ENCODE measurements at places on chromosomes 12 and 14.

GRCh38 chr14:68794851-68795596 is 2.2 kb upstream of the ZFP36L1 start:
- DNase-seq = peak; percentile 90

DNA sequence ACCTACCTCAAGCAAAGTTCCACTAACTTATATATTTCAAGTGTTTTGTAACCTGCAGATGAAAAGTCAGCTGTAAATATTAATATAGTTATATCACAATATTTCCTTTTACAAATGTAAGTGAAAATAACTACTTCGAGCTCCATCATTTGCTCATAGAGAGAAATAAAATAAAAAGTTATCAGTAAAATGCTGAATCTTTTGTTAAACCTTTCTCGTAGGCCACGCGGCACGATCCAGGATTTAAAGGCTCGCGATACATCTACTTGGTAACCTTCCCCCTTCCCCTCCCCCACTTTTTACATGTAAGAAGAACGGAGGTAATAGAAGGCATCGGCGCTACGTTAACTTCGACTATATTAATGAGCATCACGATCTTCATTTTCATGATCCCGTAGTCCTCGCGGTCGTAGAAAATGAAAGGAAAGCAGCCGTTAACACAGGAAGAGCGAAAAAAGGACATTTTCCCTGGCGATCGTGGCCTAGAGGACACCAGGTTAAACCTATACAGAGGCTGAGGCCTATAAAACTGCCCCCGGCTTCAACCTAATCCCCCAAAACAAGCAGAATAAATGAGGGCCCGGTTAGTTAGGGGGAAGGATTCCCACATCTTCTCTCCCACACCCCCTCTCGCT is 508 bp downstream of the HNRNPC start:
- DNase-seq = peak; percentile 76

- DNase-seq = no peak
These were observed 26.4 kb upstream of the PRMT8 start for GRCh38 chr12:3464561-3464960.

DNA sequence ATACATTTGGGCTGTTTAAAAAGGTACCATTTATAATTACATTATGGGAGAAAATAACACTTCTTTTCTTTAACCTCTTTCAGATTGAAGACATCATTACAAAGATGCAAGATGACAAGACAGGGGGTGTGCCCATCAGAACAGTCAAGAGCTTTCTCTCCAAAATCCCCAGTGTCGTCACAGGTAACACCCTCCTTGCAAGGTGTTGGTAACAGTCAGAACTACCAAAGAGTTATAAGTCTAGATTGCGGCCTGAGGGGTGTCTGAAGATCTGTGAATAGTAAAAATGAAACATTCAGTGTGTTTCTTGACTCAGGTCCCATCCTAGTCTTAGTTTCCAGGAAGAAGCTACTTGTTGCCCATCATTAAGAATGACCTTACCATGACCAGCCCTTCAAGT is 419.8 kb downstream of the RGS6 start:
- no peak for DNase-seq

- DNase-seq = no peak
These were observed 149.6 kb upstream of the OTX2 start for GRCh38 chr14:56959869-56960268.

GRCh38 chr14:104321802-104322130 is 183.4 kb downstream of the KIF26A start:
- no peak for DNase-seq

DNA sequence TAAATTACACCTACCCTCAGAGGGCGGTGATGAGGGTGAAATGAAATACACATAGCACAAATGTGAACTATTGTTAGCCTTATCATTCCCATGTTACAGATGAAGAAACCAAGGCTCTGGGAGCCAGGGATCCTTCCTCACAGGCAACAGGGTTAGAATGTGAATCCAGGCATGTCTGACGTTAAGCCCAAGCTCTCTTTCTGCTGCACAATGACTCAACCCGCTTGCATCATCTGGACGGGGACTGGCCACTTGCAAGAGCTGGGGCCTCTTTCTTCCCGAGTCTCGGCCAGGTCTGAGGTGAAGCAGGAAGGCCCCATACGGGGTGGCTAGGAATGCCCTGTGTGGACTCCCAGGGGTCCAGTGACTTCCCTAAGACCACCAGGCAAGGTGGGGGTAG is 105.2 kb downstream of the RBM19 start:
- DNase-seq = no peak

GRCh38 chr14:60211153-60211552 is 37.9 kb upstream of the PPM1A start:
- no peak for DNase-seq

DNA sequence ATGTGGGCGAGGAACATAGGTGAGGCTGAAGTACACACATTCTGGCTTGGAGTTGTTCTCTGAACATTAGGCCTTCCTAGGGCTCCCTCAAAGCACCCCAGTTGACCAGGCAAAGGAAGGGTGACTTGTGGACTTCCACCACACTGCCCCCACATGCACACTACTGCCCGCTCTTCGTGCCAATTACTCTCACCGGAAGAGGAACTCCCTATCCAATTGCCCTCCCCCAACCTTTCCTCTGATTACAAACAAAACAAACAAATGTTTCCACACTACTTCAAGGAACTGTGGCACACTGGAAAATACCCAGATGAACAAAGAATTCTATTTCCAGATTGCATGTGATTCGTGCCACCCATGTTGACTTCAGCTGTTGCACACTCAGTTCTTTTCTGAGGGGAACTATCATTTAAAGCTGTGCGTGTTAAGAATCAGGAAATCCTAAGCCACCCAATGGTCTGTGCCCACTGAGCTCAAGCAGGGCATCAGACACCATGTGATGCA is 139.3 kb downstream of the SSPN start:
- no peak for DNase-seq

DNA sequence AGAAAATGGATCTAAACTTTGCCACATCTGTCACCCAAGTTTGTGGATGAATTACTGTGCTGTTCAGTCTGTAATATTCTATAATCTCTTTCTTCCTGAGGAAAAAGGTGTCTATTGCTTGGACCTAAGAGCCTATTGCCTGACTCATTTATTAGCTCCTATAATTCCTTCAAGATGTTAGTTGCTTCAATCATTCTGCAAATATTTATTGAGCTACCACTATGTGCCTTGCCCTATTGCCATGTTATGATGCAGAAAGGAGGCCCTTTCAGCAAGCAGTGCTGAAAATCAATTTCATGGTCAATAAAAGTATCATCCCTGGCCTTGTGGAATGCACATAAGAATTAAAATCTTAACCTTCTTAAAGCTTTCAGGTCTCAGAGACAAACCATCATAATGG is 113.6 kb downstream of the CCER1 start:
- no peak for DNase-seq

GRCh38 chr14:50018201-50018932 is 98.0 kb downstream of the VCPKMT start:
- peak; percentile 61 for DNase-seq

DNA sequence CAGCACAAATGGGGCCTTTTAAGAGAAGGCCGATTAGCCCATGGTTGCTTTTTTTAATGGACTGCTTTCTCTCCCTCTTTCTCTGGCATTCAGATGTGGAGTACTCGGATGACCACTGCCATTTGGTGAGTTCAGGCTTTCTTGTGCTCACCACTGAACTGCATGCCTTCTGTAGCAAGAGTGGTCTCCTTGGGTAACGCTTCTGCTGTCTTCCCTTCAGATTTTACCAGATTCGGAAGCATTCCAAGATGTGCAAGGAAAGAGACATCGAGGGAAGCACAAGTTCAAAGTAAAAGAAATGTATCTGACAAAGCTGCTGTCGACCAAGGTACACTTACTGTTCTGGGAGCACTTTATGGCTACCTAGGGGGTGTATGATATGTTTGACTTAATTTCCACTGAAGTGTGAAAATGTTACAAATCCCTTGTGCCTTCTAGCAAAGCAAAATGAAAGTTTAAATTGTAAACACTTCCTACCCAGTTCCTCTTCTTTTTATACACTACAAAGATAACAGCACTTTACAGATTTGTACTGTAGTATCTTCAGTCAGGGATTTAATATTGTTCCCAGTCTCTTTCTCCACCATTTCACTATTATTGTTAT is 148.8 kb downstream of the PLXNC1 start:
- DNase-seq = no peak

DNA sequence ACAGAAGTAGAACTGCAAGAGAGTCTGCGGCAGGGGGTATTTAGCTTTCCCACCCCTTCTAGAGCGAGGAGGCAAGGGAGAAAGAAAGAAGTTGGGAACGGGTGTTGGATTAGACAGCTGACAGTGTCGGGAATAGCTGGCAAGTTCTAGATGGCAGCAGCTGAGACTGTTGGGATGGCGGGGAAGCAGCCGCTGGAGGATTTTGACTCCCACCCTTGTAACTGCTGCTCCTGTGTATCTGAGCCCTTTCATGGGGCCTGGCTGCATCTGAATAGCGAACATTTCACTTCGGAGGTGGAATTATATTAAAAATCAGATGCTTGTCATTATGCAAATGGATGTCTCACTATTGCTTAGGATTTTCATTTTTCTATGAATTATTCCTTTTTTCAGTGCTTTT is 104.6 kb downstream of the AACS start:
- peak; percentile 41 for DNase-seq

GRCh38 chr12:112115259-112116045 is 6.9 kb upstream of the NAA25 start:
- DNase-seq = no peak

GRCh38 chr12:129868575-129868974 is 35.2 kb downstream of the TMEM132D start:
- no peak for DNase-seq

DNA sequence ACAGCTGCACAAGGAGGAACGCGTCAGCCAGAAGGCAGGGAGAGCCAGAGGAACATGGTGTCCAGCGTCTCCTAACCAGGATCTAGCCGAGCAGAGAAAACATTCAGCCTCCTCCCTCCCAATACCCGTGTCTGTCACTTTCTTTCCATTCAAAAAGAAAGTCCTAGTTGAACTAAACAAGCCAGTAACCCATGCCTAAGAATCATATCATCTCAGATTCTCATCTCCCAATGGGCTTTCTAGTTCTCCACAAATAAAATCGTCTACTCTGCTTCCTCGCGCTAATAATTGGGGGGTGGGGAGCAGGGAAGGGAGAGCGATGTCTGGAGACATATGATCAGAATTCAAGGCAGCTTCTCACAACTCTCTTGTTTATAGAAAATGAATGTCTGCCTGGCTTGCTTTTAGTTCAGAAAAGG is 7.4 kb downstream of the NKX2-1 start:
- DNase-seq = no peak

- peak; percentile 41 for DNase-seq
These were observed 837.6 kb downstream of the VRK1 start for GRCh38 chr14:97634751-97635150.

DNA sequence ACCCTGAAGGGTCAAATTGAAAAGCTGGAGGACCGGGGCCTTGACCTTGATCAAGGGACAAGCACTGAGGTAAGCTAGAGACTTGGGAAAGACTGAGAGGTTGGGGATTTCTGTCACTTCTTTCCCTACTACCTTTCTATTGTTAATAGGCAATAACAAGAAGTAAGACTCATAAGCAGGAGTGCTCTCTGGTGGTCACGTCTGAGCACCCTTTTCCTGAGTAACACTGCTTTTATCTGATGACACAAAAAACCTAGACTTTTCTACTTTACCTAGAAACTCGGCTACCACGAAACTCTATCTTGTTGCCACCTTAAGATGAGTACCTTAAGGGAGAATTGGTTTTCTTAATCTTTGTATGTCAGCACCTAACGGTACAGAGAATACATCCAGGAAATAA is 35.5 kb upstream of the PPFIBP1 start:
- no peak for DNase-seq

GRCh38 chr12:114342656-114343055 is 63.3 kb downstream of the TBX5 start:
- no peak for DNase-seq

DNA sequence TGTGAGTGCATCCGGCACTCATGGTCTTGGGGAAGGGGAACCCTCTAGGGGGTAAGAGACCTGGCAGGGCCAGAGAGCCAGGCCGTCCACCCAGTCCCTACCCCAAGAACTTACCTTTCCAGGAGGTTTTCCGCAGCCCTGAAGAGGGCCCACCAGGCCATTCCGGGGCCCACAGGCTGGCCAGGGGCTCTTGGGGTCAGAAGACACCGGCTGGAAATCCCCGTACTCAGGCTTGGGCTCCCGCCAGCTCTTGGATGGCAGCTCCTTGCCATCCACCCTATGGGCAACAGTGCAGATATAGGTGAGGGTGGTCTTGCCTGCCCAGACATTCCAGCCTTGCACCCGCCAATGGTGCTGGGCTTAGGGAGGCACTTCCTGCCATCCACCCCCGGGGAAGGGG is 34.6 kb downstream of the NCKAP5L start:
- no peak for DNase-seq

DNA sequence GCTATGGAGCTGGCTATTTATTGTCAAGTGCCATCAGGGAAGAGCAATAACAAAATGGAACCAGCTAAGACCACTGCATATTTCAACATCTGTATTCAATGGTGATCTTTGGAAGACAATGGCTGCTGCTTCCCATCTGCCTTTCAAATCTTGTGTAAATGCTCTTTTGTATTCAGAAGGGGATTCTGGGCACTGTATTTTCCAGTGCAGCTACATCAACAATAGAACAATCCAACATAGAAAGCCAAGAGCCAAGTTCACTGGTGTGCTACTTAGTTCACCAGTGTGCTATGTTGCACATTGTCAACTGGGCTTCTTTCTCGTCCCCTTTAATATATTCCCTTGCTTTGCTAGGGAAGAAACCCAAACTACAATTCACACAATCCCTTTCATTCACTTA is 128.8 kb upstream of the OR4E1 start:
- no peak for DNase-seq

GRCh38 chr12:57734591-57734990 is 4.0 kb downstream of the AGAP2 start:
- peak; percentile 67 for DNase-seq

- no peak for DNase-seq
These were observed 8.2 kb downstream of the SERPINA4 start for GRCh38 chr14:94569381-94570001.

GRCh38 chr12:46518729-46519128 is 146.2 kb upstream of the SLC38A2 start:
- DNase-seq = no peak

GRCh38 chr12:75361408-75361807 is 26.9 kb downstream of the GLIPR1L1 start:
- DNase-seq = no peak

- DNase-seq = peak; percentile 45
These were observed 153.8 kb upstream of the DDHD1 start for GRCh38 chr14:53306911-53307310.

- no peak for DNase-seq
These were observed 2.9 kb upstream of the GLT1D1 start for GRCh38 chr12:128850400-128850799.

GRCh38 chr14:99199846-99200653 is 71.9 kb downstream of the BCL11B start:
- DNase-seq = peak; percentile 56

GRCh38 chr12:65675141-65675621 is 149.1 kb upstream of the HMGA2 start:
- peak; percentile 73 for DNase-seq

- no peak for DNase-seq
These were observed 2.3 kb downstream of the LHX5 start for GRCh38 chr12:113469224-113469948.

- DNase-seq = no peak
These were observed 663 bp downstream of the PTGER2 start for GRCh38 chr14:52314595-52315354.

- no peak for DNase-seq
These were observed 12.3 kb downstream of the SEL1L start for GRCh38 chr14:81521356-81521755.

GRCh38 chr12:115450017-115450416 is 766.0 kb upstream of the TBX3 start:
- no peak for DNase-seq

- no peak for DNase-seq
These were observed 19.4 kb upstream of the MBIP start for GRCh38 chr14:36339816-36340215.

GRCh38 chr14:34258318-34258717 is 203.7 kb downstream of the SPTSSA start:
- no peak for DNase-seq

Measured in tongue (tissue), 3 donors.